DND-41 (cell line): ENCODE measurements at places on chromosomes 4 and X.
A peak's percentile ranks its signal among the peaks of the same experiment; 100 is the strongest.

DNA sequence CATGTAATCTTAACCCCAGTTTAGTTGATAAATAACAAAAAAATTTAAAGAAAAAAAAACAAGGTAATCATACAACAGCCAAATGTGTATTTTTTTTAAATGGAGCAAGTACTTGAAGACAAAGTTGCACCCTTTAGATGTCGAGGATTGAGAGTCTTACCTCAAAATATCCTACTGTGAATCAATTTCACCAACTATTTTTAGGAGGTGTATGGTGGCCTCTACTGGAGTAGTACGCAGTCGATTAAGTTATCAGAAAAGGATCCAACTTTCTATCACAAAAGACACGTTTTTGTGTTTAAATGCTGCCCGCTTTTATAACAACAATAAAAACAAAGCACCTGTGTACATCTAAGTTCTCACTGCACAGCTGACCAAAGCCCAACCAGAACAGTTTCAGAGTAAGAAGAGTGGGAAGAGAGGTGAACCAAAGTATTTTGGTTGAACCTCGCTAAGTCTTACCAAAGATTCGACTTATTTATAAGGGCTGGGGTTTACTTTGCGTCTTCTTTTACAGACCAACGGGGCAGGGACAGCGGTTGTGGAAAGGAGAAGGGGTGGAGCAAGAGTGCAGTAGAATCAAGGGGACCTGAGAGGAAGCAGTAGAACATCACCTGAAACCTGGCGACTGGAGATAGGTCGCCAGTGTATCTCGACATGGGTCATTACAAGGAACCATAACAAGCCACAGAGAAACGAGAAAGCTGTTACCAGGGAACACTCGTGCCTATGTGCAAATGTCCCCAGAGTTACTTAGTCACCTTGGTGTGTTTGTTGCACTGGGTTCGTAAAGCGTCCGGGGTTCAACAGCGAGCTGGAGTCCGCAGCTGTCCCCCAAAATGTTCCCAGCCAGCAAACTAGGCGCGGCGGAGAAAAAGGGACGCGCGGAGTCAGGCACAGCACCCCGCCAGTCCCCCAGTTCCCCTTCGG lies 1.1 kb downstream of the RPS6KA6 start:
- no peak for DNase-seq

DNA sequence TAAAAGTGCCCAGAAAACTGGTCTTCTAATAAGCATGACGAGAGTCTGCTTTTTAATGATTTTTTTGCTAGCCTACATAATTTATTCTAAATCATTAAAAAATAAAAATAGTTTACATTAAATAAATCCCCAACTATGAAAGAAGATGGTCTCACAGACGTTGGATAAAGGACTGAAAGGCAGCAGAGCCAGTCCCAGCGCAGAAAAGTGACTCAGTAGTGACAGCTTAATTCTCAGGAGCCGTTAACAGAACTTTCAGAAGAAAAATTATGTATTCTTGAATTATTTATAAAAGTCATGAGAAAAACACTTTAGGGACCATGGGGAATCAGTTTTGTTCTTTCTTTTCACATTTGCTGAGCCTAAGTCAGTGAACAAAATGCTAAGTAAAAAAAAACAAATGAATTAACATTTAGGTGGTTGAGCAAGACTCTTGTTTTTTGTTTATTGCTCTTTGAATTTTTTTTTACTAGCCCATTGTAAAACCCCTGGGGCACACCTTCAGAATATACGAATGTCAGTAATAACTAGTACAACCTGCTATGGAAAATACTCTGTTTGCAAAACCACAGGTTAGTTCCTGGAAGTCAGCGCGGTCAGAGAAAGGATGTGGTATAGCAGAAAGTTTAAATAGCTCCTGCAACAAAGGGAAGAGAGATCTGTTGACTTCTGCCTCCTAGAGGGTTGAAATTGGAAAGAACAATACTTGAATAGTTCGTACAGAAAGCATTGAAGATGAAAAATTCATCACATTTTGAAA lies 50.4 kb upstream of the CCDC160 start:
- DNase-seq = peak; percentile 81

DNA sequence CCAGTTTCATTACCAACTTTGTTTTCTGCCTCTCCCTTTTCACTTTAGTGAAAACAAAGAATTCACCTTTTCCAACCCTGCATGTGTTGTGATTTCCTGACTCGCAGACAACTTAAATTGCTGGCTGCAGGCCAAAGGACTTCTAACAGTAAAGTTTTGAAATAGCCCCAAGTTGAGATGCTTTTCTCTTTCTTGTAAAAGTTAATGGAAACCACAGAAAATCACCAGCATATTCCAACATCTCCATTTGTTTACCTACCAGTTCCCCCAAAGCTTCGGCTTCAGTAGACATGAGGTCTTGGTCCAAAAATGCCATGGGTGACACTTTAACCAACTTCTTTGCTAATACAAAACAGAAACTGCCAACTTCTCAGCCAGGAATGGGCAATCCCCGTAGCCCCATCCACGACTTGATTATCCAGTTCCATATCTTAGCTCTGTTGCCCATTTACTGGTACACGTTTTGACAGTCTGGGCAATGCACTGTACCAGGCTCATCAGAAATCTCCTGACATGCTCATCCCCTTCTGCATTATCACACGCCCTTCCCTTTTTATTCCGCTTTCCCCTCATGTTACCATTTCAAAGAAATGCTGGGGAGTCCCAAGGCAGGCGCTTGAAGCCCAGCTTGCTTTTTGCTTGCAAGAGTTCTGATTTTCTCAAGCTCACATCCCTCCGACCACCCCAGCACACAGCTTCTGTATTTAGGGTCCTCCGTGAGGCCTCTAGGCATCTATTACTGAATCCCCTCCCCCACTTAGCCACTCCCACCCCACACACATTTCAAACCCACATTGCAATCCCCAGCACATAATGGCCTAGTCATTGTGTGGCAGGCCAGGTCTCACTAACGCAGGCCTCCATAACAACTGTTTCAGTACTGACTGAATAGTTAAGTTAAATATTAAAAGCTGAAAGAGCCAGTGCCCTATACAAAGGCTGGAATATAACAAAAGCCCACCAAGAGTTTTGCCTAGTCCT lies 137.9 kb upstream of the S100G start:
- DNase-seq = no peak

DNA sequence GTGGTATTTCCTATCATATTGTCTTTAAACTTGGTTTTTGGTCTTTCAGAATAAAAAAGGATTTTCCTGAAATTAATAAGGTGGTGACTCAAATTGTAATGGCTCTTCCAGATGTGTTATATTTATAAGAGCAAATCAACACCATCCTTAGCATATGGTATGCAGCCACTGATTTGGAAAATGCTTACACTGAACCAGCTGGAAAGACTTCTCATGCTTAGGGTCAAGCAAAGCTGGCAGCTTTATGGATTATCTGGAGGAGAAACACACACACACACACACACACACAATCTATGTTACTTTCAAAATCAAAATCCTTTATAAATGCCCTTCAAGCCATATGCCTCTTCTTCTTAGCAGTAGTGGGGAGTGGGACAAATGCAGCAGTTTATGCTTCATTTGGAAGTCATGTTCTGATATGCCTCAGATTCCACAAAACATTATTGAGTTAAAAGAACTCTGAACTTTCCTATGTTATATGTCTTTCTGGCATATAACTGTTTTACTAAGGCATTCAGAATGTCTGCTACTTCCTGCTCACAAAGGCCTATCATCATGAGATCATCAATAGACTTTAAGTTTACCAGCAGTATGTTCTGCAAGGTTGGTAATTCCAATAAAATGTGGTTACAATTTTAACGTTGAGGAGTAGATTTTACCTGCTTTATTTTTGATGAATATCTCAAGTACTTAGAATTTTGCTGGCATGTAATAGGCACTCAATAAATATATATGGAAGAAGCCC lies 72.9 kb upstream of the PRDM5 start:
- no peak for DNase-seq

GRCh38 chr4:70654605-70655011 lies 11.7 kb downstream of the JCHAIN start:
- no peak for DNase-seq

DNA sequence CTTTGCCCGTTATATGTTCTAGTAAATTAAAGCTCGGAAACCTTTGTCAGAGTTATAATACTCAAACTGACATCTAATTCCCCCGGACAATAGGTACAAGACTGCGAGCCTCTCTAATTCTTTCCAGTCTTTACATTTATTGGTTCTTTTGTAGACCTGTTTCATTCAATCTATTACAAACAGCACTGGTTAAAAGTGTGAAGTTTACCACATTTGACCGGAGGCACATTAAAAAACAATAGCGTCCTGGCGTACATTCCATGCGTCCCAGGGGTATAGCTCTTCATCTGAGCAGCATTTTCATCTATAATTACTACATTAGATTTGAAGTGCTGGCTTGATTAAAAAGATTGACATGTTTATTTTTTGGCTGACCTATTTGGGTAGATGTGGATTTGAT lies 49.9 kb upstream of the TENM3 start:
- DNase-seq = no peak

DNA sequence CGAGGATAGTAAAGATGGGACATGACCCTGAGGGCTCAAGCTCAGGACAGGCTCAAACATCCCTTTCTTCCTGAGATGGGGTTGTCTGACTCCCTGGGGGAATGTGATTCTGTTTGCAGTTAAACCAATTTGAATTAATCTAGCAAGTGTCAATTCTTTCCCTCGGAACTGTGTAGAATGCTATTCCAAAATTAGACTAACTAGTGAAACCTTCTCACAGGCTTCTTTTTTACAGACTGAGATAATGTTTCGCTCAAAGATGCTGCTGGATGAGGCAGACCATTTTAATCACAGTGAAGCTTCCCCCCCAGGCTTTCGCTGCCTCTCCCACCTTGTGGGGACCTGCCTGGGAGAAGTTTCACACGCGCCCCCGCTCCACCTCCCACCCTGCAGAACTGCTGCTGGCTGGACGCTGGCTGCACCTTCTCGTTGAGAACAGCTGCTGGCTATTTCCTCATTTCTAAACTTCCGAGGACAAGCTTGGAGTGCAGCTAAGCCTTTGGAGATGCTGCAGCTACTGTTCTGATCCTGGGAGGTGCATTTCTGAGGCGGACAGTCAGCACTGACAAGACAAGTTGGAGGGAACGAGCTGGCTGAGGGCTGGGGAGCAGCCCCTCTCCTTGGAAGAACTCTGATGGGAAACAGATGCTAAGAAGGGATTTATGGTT lies 297.8 kb downstream of the RAPGEF2 start:
- DNase-seq = no peak

GRCh38 chr4:25235401-25235800 lies 1.6 kb downstream of the PI4K2B start:
- DNase-seq = no peak

DNA sequence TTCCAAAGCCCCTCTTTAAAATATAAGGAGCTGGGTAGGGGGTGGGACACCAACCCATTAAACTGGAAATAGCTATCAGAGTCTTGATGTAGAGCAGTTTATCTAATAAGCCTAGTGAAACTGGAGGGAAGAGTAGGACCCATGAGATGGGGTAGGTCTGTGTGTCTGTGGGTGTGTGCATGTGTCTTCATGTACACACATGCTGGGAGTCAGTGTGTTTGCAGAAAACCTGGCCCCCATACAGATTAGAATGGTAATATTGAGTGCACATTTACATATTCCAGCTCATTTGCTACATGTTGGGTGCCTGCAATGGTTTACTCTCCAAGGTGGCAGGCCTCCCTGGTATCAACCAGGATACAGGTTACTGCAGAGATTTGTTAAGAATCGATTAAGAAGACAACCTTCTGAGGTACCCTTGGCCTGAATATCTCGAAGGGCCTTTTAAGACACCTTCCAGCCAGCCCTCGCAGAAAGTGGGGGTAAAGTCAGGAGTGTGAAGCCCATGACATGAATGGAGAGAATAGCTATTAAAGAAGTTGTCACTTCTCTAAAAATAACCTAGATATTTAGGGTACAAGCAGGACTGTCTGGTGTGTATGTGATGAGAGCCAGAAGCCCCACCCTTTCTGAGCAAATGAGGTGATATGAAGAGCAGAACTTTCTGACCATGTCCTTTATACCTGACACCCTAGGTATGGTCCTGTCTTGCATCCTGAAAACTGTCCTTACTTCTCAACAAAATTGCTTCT lies 75.7 kb upstream of the TEX13D start:
- DNase-seq = no peak

- no peak for DNase-seq
Measured at GRCh38 chrX:17527135-17527701, 152.2 kb downstream of the NHS start.

DNA sequence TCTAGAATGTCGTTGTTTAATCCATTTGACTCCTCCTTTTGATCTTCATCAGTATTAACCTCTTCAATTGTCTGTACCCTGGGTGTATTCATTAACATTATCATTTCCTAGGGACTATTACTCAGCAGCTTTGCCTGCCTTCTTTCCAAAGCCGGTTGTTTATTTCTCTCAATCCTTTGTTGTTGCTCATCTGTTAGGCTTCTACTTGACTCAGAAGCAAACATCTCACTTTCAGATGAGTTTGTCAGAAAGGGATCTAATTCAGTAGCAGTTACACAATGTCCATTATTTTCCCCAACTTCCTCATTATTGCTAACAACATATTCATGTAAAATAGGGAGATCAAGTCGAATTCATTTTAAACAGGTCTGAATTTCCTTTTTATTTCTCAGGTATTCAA lies 22.1 kb upstream of the HSD17B10 start:
- DNase-seq = no peak

DNA sequence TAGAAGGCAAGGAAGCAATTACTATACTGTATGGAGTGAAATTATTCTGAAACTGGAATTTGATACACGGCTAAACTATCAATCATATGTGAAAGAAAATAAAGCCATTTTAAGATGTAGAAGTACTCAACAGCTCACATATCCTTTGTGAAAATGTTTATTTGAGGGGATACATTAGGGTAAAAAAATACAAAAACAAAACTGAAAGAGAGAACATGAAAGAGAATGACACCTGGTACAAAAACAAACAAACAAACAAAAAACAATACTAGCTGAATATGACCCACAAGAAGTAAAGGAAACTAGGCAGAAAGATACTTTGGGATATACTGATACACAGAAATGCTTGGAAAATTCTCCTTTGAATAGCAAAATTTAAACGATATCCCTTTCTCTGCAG lies 20.8 kb upstream of the AREG start:
- DNase-seq = no peak

GRCh38 chrX:155231163-155231562 lies 14.9 kb downstream of the VBP1 start:
- no peak for DNase-seq

GRCh38 chr4:165201806-165202205 lies 5.6 kb upstream of the KLHL2 start:
- DNase-seq = no peak

GRCh38 chr4:2927696-2928075 lies 35.5 kb downstream of the NOP14 start:
- no peak for DNase-seq

DNA sequence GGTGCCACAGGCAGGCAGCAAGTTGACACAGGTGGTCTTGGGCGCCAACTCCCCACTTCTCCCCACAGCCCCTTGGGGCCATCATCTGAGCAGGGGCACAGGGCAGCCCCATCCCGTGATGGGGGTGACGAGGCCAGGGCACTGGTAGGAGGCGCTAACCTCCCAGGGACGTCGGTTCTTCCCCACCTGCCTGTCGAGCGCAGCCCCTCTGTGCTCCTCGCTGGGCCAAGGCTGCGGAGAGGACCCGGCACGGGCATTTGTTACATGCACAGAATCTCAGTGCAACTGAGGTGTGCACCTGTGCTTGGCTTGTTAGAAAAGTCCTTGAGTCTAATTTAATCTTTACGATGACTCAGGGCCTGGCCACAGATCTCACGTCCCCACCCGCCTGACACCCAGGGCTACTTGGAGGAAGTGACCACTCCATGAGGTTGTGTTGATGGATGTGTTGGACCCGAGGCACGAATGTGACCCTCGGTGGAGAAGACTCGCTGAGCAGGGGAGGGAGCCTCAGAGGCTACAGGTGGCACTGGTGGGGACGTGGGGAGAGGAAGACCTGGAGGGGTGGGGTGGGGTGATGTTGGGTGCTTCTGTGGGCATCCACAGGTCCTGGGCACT lies 3.1 kb upstream of the SH3TC1 start:
- DNase-seq = no peak
